Right cardiac atrium (tissue), 5 donors: ENCODE measurements at places on chromosomes 2 and 18.

DNA sequence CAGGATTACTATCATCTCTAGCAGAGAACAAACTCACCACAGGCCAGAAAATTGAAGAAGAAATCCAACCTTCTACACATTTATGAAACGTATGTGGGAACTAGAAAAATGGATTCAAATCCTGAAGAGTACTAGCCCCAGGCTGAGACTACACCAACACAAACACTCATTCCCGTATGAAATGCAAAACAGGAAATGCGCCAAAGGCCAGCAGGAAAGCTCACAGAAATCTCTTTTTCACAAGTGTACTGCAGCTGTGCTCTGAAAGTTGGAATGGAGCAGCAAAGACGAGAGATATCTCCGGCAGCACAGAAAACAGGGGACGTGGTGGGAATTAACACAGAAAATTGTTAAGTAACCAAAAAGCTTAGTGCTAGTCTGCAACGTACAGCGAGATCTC, 913.5 kb downstream of the TDRD15 start:
- DNase-seq = no peak

DNA sequence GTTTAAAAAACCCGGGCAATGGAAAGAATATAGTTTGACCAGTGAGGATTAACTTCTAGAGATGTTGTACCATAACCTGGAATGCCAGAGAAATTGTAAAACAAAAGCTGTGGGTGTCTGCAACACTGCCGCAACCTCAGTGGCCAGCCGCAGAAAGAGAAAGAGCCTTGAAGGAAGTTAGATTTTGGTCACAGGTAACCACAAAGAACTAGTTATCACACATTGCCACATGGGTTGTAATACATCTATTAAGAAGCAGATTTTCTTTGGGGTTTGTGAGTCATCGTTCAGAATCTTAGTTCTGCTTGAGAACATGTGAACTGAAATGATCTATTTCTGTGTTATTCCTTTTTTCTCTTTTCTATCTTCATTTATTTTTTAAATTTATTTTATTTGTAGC, 222.9 kb upstream of the AGAP1 start:
- no peak for DNase-seq

DNA sequence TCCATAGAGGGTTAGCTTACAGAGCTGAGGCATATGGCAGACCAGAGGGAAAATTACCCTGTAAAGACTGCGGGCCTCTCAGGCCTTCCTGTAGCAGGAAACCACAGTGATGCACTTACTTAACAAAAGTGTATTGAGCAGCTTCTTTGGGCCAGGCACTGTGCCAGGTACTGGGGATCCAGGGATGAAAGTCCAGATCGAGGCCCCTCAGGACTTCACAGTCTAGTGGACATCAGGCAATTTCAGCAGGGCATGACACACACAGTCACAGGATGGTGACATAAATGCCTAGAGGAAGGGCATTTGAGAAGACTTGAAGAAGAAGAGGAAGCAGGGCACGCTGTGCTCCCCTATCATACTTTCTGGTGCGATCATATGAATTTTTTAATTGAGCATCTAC, 71.7 kb downstream of the MARCO start:
- DNase-seq = no peak

DNA sequence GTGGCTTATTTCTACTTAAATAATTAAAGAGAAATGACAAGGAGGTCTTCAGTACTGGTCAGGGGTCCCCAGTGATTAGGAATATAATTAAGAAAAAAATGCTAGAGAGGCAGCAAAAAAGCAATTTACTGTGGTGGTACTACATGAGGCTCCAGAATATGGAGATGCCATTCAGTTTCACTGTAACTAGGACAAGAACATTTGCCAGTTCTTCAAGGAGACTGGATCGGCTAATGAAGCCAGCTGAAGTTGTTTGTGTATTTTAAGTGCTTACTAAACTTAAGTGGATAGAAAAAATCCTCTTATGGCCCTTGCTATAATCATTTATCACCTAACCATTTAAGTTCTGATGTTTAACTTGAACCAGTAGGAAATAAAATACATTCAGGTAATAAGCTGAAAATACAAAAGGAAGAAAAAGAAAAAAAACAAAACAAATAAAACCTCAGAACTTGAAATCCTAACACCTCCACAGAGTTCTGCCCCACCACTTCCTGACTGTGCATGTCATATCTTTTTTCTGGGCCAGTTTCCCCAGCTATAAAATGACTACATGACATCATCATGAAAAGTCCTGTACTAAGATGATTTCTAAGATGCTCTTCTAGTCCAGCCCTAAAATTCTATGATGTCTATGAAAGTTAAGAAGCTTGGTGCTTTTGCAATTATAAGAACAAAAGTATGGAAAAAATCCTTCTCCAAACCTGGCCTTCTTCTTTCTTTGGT, 98.0 kb downstream of the TRABD2A start:
- DNase-seq = no peak

- no peak for DNase-seq
Measured at GRCh38 chr2:160205505-160205904, 5.4 kb upstream of the ITGB6 start.
